ENCODE measurements at places on chromosomes 5 and 9.
A peak's percentile ranks its signal among the peaks of the same experiment; 100 is the strongest.

- no peak for DNase-seq
These were observed 8.9 kb downstream of the TSSK1B start for GRCh38 chr5:113425909-113426308.

- no peak for DNase-seq
These were observed 74.6 kb downstream of the MRPL36 start for GRCh38 chr5:1724822-1725602.

DNA sequence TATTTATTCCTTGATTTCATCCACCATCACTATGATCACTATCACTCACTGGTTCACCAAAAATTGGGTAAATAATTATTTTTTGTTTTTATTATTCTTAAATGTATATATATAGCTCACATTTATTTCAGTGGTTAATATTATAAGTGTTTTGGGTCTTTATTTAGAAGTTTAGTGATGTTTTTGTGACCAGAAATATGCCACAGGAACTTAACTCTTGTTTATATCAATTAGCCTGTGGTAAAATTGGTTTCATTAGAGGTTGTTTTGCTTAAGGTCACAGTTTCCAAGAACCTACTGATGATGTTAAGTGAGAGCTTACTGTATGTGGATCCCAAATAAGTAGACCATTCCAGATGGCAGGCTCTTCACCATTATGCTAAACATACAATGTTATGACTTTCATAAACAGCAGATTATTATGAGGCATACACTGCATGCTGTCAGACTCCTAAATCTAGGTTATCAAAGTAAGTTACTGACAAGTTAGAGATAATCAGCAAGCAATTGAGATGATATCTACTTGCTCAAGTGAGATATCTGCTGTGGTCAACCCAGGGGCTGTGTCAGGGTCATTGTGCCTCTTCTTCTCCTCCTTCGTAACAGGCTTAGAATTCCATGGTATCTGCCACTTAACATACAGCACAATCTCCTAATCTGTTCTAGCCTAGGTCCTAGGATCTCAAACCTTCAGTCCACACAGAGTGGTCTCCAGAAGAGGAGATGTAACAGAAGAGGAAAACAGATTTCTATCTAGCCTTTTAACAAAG lies 57.6 kb downstream of the NR3C1 start:
- no peak for DNase-seq

DNA sequence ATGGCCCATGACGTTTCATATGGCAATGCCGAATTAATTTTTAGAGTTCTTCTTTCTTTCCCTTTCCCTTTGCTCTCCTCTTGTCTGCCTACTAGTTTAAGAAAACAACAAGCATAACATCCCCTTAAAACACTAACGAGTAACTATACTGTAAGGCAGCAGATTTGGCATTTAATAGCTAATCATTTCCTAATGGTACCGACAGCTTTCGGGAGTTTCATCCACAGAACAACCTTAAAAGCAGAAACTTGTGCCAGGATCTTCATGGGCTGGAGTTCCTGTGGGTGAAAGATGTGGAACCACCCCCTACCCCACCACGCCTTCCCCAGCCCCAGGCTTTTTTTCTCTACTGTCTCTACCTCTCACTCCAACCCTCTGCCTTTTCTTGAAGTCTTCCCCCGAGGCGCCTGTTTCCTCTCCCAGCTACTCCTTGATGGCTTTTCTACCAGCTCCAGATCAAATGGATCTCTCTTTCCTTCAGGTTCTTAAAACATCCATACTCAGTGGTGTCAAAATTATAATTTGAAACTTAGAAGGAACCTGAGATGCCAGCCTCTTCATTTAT lies 319.5 kb downstream of the PIK3R1 start:
- no peak for DNase-seq

DNA sequence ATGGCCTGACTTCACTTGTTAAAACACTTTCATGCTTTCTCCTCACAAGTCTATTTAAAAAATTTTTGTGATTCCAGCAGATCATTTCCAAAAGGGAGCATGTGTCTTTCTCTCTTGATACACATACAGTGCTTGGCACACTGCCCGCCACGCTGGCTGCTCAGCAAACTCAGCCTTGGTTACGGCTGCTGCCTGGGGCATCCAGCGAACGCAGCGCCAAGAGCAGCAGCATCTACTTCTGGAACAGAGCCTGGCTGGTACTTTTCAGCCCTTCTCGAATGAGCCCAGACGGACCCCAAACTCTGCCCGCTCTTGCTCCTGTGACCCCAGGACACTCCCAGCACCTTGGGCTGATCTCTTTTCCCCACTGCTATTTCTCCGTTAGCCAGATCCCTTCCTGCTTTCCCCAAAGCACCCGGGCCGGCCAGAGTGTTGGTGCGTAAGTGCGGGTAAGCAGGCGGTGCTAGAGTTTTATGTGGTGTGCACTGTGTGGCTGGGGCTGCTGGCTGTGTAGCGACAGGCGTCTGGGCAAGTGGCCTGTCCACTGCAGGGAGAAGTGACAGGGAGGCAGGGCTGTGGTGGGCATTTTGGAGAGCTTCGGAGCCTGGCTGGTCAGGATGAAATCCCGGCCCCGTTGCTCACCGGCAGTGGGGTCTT lies 73.2 kb downstream of the SH3PXD2B start:
- DNase-seq = peak; percentile 9

DNA sequence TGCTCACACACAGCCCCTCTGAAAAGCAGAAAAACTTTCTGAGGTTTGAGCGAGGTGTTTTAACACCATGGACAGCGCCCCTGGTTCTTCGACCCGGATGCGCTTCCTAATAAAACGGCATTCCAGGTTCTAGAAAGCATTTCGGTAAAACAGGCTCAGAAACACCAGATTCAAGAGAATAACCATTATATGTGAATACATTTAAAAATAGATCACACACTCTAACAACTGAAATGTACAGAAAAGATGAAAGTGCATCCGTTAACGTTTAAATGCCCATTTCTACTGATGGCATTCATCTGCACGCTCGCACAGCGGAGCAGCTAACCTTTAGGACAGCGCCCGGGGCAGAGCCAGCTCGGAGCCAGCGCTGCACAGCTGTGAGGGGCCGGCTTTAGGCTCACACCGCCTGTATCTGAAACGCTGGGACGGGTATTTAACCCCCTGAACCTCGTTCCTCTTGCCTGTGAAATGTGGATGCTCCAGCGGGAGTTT lies 26.3 kb upstream of the TENT4A start:
- peak; percentile 14 for DNase-seq

DNA sequence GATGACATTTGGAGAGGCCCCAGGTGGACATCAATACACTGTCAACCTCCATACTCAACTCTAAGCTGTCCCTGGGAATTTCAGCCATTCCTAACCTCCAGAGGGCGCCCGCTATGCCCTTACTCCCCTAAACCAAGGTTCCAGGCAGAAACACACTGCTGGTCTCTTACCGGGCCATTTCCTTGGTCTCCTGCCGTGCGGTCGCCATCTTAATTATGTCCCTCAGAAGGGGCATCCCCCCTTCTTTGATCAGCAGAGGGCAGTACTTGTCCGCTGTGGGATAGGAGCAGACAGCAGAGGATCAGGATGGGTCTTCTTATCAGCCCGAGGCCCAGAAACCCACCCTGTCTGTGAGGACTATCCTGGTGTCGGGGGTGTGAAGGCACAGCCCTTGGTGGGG lies 9.3 kb upstream of the ZDHHC12 start:
- DNase-seq = peak; percentile 78

DNA sequence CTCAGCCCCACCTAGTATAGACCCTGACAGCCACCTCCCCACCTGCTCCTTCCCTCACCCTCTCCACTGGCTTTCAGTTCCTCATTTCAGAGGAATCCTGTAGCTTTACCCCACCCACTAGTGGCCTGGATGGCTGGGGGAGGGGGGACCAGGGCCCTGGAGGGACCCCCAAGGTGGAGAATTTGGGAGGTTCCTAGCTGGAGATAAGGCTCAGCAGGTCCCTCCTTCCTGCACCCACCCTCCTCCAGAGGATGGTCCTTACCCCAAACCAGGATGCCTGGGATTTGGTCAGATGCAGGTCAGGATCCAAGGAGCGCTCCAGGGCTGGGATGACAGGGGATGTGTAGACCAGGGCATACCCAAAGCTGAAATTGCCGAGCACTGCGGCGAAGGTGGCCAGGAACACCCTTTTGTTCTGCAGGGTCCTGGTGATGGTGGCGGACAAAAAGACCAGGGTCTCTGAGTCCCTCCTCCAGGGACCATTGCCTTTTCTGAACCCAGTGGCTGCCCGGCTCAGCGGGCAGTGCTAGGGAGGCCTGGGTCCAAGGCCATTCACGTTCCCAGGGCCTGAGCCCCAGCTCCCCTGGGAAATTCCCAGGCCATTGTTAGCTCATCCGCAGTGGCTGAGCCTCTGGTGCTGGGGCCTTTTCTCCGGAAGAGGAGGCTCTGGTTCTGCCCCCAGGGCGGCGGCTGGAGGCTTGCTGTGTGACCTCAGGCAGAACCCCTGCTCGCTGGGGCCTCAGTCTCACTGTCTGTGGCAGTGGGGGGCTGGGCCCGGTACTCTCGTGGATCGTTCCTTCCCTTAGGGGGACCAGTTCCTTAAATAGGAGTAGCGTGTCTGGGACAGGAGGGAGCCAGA lies 678 bp downstream of the SLC2A6 start:
- DNase-seq = no peak

GRCh38 chr9:71549023-71549422 lies 219.3 kb downstream of the CEMIP2 start:
- no peak for DNase-seq

DNA sequence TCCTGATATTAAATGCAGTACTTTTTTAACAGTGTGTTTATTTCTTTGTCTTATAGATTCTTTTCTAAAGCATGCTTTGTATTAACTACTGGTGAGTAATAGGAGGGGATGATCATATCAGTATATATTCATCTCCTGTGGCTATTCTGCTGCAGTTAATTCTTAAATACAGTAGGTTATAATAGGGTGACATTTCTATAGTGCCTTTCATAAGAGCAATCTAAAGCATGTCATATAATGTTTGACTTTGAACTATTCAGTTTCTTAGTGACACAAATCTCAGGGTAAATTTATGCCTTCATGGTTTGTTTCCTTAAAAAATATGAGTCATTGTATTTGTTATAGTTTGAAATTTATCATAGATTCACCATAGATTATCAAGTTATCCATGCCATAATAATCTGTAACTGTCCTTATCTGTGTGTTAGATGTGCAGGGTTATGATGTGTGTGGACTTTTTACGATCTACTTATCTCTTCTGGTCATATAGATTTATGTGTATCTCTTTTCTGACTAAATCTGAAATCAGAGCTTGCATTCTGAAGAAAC lies 1019.5 kb downstream of the NR2F1-AS1 start:
- peak; percentile 25 for DNase-seq

DNA sequence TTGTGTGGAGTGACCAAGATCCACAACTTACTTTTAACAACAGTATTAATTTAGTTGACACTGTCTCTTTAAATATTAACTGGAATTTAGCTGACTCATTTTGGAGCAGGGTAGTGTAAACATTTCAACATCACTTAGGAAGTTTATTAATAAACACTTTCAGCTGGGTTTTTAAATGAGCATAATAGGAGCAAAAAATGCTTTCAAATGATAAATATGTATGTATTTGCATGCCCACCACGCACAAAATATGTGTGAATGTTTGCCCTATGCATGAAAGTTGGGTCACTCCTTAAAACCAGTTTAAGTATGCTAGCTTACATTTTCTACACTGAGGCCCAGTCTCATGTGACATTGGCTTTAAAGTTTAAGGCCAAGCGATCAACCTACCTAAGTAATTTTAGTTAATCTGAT lies 2.9 kb downstream of the ZFAND5 start:
- no peak for DNase-seq

GRCh38 chr9:117409321-117409720 lies 5.5 kb downstream of the ASTN2 start:
- DNase-seq = no peak

- no peak for DNase-seq
These were observed 776 bp upstream of the RANBP17 start for GRCh38 chr5:170860818-170861666.

GRCh38 chr5:15026011-15026893 lies 154.7 kb upstream of the ANKH start:
- no peak for DNase-seq

- DNase-seq = peak; percentile 0
These were observed 25.2 kb upstream of the PLAC8L1 start for GRCh38 chr5:146130440-146131045.

- no peak for DNase-seq
These were observed 30.8 kb downstream of the CETN3 start for GRCh38 chr5:90378752-90379151.

- no peak for DNase-seq
These were observed 52.0 kb downstream of the SLC44A1 start for GRCh38 chr9:105296445-105296844.

DNA sequence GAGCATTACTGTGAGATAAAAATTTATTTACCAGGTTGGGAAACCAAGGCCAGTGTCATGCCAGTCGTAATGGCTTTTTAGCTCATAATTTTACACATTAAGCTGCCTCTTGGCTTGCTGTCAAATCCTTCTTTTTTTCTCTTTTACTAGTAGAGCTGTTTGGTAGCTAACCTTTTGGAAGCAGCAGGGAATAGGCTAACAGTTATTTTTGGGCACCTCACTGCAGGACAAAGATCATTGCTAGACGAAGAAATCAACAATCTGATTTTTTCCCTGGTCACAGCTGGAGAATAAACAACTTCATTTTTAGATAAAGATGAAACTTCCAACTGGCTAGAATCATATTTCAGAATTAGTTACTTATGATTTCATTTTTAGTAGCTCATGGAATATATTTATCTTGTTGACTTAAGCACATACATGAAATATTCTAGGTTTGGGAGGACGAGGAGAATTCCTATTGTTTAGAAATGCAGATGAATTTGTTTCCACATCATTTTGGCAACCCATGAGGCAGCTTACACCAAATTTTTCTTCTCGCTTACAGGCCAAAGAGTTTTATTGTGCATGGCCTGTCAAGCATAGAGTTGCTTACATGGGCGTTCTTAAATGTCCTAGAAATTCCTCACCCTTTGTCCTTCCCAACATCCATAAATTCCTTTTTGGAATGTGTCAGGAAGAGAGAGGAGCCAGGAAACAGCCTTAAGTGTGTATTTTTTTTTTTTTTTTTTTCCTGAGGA lies 19.6 kb downstream of the TNC start:
- no peak for DNase-seq

DNA sequence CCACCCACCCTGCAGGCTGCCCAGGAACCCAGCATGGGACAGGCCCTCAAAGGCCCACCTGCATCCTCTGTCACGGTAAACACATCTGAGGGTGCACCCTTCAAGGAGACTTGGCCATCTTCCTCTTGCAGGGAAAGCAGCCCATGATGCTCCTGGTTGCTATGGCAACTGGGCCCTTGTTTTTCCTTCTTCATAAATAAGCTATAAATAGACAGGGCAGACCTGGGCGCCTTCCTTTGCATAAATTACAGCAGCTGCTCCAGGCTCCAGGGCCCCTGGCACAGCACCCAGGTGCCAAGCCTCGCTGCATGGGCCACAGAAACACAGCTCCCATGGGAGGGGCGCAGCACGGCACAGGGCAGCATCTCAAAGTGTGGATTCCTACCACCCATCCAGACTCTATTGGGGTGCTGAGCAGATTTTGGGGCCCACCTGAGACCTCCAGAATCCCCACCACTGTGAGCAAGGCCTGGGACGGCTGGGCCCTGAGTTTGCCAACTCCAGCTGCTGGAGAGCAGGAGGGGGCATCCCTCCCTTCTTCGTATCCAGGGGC lies 5.8 kb upstream of the PSMB7 start:
- no peak for DNase-seq

All from COLO829 (cell line).